Subcutaneous adipose tissue (tissue), 4 donors: ENCODE measurements at places on chromosomes 4 and X. TPM values are rescaled to one million over a fixed set of nuclear protein-coding genes. Genes with fewer than 3 reads are reported as not detected.

IL2 gene
- total RNA-seq: not detected

CT45A10 gene
- not detected for total RNA-seq

CLDN34 gene
- not detected for total RNA-seq

FAM193A gene
- total RNA-seq: 24.2 TPM

TEX13C gene
- not detected for total RNA-seq

SOWAHB gene
- total RNA-seq: not detected

ASB5 gene
- total RNA-seq: not detected
